ENCODE measurements at places on chromosomes 13 and 19.
A peak's percentile ranks its signal among the peaks of the same experiment; 100 is the strongest.

GRCh38 chr13:37795326-37795725 lies 74.2 kb downstream of the TRPC4 start:
- no peak for DNase-seq

DNA sequence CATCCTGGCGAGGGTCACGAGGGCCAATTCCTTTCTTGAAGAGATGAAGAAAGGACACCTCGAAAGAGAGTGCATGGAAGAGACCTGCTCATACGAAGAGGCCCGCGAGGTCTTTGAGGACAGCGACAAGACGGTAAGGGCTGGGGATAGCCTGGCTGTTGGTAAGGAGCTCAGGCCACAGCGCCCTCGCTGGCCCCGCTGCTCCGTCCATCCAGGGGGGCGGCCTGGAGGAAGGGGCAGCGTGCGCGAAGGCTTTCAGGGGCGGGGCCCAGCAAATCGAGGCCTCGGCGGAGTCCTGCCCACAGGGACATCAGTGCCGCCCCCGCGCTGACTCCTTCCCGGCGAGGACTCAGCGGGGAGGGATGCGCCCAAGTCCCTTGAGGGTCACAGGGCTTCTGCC lies 6.9 kb downstream of the F10 start:
- DNase-seq = no peak

GRCh38 chr19:13965926-13966683 lies 13.8 kb downstream of the DCAF15 start:
- DNase-seq = no peak

DNA sequence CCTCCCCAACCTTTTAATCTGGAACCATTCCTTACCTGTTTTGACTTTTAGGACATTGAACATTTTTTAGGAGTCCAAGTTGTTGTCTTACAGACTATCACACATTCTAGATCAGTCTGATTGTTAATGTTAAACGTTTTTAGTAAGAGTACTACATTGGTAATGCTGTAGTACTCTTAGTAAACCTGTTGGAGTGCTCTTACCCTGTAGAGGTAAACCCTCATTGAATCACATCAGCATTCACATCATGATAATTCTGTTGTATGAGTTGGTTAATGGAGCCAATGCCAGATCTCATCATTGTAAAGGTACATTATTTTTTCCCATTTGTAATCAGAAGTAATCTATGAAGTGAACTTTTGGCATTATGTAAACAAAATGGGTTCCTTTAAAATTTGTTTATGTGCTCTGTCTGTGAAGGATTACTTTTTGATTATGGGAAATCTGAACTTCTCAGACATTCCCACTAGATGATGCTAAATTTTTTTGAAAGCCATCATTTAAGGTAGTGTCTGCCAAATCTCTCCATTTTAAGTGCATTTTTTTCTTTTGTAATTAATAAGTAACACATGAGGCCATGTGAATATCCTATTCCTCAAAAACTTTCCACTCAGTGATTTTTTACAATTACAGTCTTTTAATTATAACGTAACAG lies 55.2 kb downstream of the VWA8 start:
- no peak for DNase-seq

DNA sequence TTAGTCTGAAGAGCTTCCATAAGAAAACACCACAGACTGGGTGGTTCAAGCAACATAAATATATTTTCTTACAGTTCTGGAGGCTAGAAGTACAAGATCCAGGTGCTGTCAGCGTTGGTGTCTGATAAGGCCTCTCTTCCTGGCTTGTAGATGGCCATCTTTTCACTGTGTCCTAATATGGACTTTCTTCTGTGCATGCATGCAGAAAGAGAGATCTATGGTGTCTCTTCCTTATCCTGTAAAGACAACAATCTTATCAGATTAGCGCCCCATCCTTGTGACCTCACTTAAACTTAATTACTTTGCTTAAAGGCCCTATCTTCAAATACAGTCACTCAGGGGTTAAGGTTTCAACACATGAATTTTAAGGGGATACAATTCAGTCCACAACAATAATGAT lies 14.1 kb upstream of the NDFIP2 start:
- no peak for DNase-seq

GRCh38 chr19:5398693-5399057 lies 56.5 kb upstream of the ZNRF4 start:
- no peak for DNase-seq

- DNase-seq = no peak
Measured at GRCh38 chr19:14066134-14066533, 4.3 kb upstream of the PALM3 start.

DNA sequence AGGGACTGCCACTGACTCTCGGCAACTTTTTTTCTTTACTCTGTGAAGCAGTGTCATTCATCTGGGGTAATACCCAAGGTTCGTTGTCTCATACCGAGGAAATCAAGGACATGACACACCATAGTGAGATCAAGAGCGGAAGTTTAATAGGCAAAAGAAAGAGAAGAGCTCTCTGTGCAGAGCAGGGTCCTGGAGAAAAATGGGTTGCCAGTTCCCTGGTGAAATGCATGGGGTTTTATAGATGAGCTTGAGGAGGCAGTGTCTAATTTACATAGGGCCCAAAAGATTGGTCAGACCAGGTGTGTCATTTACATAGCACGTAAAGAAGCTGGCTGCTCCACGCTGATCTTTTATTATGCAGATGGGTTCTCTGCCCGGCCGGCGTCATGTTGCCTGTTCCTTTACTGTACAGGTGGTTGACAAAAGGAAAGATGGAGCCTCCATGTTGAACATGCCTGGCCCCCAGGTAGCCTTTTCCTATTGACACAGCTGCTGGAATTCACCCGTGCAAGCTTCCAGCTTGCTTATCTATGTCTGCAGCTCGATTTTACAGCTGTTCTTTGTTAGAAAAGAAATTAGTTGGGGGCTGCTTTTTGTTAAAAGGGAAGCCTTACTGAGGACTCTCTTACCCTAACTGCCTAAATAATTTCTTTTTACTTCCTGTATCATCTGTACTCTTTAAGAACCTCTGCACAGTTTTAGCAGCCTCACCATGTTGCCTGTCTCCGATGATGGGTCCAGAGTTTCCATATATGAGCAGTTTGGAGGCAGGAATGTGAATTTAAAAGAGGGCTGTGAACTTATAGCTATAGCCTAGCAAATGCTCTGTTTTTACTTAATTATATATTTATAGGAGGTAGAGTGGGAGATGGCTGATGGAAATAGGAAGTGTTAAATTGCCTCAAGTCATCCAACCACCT lies 98.0 kb upstream of the DIAPH3 start:
- no peak for DNase-seq

- peak; percentile 3 for DNase-seq
Measured at GRCh38 chr19:41821003-41821735, 23.3 kb downstream of the LYPD4 start.

GRCh38 chr19:15107061-15108010 lies at the start of gene SYDE1:
SYDE1 (plus strand) TSS chr19:15107401; CDS start chr19:15107434, 33 bp downstream.
- no peak for DNase-seq

DNA sequence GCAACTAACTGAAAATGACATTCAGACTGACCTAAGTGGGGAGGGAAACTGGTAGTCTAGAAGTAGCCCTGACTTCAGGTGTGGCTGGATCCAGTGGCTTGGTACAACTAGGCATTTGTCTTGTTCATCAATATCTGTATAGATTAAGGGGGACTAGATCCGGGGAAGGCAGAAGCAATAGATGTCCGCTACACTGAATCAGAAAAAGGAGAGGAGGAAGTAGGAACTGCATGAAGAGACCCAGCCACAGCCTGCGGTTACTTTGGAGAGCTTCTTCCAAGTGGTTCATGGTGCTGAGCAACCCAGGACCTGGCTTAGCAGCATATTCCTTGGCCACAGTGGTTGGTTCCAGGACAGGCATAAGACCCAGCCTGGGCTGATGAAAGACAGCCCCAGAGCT lies 9.9 kb upstream of the PRODH2 start:
- no peak for DNase-seq

GRCh38 chr13:44104969-44105368 lies 225.3 kb downstream of the LACC1 start:
- DNase-seq = no peak

GRCh38 chr13:48994706-48995105 lies 19.0 kb downstream of the FNDC3A start:
- no peak for DNase-seq

DNA sequence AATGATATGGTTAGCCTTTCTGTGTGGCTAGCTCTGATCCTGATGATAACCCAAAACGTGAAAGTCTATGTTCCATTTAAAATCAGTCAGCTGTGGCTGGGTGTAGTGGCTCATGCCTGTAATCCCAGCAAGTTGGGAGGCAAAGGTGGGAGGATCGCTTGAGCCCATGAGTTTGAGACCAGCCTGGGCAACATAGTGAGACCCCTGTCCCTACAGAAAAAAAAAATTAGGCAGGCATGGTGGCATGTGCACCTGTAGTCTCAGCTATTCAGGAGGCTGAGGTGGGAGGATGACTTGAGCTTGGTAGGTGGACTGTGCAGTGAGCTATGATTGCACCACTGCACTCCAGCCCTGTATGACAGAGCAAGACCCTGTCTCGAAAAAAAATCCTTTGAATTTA lies 1.1 kb upstream of the EID2B start:
- no peak for DNase-seq

DNA sequence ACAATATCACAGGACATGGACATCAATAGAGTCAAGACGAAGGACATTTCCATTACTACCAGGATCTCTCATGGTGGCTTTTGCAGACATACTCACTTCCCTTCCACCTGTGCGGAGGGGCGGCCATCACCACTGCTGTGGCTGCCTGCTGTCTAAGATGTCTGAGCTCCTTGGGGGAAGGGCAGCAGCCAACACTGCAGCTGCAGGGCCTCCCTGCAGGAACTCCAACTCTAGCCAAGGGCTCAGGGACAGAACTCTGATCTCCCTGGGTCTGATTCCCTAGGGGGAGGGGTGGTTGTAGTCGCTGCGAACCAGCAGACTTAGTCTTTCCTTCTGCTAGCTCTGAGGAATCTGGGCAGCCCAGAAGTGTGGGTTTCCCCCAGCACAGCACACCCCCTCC lies 78.9 kb upstream of the ANKRD10 start:
- DNase-seq = no peak

DNA sequence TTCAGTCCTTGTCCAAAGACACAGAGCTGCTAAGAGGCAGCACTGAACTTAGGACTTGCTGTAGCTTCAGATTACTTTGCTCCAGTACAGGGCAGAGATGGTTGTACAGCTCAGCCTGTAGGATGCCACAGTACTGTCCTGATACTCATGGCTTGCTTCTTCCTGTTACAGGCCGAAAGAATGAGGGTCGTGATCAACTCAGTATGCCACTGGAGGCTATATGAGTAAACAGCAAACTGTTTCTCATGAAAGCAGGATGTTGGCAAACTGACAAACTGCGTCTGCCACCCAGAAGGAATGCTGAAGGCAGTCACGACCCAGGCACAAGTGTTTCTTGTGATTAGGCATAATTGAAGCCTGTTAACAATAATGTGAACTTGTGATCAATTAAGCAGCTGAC lies 2.8 kb downstream of the ZNF749 start:
- no peak for DNase-seq

- DNase-seq = no peak
Measured at GRCh38 chr13:26475176-26476110, 82.0 kb upstream of the WASF3 start.

- peak; percentile 86 for DNase-seq
Measured at GRCh38 chr19:30692879-30693503, 320.8 kb downstream of the ZNF536 start.

DNA sequence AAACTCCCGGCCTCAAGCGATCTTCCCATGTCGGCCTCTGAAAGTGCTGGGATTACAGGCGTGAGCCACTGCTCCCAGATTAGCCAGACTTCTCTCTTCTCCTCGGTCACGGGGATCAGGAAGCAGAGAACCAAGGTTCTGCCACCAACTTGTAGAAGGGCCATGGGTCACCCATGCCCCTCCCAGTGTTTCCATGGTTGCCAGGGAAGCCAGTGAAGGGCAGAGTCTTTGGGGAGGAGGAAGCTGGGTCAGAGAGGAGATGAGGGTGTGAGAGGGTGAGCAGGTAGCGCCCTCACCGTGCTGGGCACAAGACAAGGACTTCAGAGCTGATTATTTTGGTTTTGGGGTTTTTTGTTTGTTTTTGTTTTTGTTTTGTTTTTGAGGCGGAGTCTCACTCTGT lies 77.1 kb downstream of the GNG7 start:
- DNase-seq = no peak

DNA sequence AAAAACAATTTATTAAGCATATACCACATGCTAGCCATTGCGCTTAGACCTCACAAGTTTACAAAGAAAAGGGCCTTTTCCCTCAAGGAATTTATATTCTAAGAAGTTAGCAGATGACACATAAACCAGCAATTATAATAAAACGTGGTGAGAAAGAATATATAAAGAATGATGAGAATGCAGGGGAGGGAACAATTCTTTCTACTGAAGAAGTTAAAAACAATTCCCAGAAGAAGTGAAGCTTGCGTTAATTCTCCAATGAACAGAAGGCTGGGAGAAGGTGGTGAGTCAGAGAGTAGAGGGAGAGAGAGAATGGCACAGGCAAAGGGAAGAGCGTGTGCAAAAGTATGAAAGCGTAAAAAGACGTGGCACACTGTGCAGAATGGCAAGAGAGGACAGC lies 69.5 kb upstream of the ZDHHC20 start:
- DNase-seq = no peak

DNA sequence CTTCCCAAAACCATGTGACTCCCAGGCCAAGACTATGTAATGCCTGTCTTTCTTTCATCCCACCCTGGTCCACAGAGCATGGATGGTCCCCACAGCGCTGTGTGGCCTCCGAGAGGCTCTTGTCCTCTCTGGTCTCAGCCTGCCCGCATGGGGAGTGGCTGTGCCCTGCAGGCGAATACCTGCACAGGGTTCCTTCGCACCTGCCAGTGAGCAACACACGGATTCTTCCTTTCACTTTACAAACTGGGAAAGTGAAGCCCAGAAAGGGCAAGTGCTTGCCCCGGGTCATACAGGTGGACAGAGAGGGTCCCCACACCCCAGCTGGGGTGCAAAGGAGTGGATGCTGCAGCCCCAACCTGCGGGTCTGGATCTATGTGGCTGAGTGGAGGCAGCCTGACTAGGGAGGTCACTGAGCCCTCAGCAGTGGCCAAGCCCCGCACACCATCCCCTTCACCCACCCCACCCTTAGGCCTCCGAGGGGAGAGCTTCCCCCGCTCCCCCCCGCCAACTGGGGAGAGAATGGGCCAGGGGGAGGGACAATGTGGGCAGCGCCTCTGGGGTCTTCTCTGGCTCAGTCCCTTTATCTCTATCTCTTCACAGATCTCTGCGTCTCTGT lies 747 bp upstream of the MARK4 start:
- DNase-seq = no peak

GRCh38 chr13:28564030-28564429 lies 69.1 kb upstream of the FLT1 start:
- DNase-seq = no peak
